CMK (cell line): ENCODE measurements at places on chromosomes 7 and 10.
A peak's percentile ranks its signal among the peaks of the same experiment; 100 is the strongest.

GRCh38 chr7:73850781-73851207 is 8.5 kb upstream of the METTL27 start:
- DNase-seq = no peak

- DNase-seq = no peak
Observed at GRCh38 chr7:8637322-8637721, 203.9 kb downstream of the NXPH1 start.

DNA sequence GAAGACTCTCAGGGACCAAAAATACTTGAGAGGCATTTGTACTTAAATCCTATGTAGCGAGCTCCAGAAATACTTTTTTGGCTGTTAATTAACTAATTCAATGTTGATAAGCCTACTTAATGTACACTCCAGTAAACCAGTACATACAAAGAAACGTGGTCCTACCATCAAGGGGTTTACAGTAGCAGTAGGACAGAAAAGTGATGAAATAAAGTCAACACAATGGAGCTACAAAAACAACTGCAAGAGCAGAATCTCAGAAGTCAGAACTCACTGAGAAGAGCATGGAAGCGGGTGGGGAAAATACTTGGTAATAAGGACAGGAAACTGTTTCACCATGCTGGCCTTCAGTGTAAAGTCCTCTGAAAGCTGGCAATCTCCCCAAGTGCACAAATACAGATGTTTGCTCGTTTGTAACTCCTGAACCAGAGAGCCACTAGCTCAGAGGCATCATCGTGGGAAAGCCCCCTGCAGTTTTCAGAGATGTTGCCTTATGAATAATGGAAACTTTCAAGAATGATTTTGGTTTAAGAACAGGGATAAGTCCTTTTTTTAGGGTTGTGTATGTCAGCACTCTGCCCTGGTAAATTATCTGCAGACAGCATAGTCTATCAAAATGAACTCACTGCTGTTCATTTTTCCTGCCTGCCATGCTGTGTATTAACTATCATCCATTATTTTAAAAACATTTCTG is 233.2 kb downstream of the SORCS1 start:
- DNase-seq = no peak

DNA sequence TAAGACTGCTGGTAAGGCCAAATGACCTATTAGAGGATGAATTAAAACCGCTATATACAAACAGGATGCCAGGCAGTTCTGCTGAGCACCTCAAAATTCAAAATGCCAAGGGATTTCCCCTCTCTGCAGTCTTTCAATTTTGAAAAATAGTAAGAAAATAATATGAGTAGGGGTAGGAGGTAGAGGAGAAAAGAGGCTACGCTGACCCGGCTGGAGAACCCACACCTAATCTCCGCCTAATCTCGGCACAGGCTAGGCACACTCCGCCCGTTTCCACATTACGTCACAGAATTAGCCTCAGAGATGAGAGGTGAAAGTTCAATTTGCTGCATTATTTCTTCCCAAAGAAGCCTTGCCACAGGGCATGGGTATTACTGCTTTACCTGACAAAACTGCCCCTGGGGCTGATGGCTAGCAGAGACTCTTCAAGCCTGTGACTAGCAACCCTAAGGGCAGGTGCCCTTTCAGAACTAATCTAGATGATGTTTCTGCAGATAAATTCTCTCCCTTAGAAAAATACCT is 21.3 kb upstream of the SPOCK2 start:
- no peak for DNase-seq

- DNase-seq = no peak
Observed at GRCh38 chr7:36568452-36568849, 155.8 kb downstream of the AOAH start.

GRCh38 chr7:27802999-27803398 is 63.0 kb downstream of the TAX1BP1 start:
- no peak for DNase-seq

- DNase-seq = no peak
Observed at GRCh38 chr7:140689199-140690152, 7.0 kb upstream of the NDUFB2 start.

- DNase-seq = no peak
Observed at GRCh38 chr10:102642736-102643335, 1.4 kb upstream of the TRIM8 start.

DNA sequence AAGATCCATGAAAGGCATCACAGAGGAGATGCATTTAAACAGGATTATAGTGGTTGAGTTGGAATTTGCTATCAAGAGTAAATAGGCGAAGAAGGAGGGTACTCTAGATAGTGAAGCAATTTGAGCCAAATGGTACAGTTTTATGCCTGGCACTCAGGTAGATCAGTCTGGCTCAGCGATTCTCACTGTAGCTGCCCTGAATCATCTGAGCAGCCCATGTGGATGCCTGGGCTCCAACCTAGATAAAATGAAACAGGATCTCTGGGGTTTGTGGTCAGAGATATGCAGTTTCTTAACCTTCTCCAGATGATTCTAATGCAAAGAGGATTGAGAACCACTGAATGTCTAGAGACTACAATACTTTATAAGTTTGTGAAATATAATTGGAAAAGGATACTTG is 282.0 kb upstream of the FZD1 start:
- DNase-seq = no peak

DNA sequence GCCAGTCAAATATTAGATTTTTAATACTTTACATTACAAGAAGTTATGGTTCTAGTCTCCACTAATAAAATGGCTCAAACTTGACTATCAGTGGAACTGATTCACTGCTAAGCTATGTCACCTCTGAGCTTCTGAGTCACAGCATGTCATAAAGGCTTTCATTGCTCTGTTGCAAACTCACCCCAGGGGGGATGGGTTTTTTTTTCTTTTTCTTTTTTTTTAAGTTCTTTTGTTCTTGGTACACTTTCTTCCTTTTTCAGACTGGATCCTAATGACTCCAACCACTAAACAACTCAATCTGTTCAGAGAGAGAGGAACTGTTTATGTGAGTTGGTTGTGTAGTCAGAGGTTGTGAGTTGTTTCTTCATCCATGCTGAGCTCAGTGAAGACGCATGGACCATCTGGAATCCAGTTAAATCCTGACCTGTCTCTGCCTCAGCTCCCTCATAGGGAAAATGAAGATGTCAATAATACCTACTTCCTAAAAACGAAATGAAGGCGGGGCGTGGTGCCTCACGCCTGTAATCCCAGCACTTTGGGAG is 11.0 kb downstream of the MYOF start:
- no peak for DNase-seq

GRCh38 chr10:97763947-97764346 is 7.9 kb downstream of the SFRP5 start:
- DNase-seq = no peak

- DNase-seq = no peak
Observed at GRCh38 chr7:120724448-120724847, 133.5 kb downstream of the TSPAN12 start.

GRCh38 chr10:114626841-114627240 is 31.2 kb downstream of the ABLIM1 start:
- DNase-seq = no peak

DNA sequence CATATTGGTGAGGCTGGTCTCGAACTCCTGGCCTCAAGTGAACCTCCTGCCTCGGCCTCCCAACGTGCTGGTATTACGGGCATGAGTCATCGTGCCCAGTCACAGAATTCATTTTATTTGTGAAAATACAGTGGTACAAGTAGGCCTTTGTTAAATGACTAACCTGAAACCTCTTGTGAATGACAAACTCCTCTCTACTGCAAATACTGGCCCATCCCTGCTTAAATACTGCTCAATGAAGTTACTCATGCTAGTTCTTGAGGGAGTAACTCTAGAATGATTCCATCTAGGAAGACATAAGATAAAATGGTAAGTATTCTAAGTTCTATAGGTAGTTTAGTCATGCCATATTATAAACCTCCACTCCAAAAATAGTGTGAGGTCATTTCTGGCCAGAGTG is 80.7 kb downstream of the UBE2H start:
- no peak for DNase-seq

DNA sequence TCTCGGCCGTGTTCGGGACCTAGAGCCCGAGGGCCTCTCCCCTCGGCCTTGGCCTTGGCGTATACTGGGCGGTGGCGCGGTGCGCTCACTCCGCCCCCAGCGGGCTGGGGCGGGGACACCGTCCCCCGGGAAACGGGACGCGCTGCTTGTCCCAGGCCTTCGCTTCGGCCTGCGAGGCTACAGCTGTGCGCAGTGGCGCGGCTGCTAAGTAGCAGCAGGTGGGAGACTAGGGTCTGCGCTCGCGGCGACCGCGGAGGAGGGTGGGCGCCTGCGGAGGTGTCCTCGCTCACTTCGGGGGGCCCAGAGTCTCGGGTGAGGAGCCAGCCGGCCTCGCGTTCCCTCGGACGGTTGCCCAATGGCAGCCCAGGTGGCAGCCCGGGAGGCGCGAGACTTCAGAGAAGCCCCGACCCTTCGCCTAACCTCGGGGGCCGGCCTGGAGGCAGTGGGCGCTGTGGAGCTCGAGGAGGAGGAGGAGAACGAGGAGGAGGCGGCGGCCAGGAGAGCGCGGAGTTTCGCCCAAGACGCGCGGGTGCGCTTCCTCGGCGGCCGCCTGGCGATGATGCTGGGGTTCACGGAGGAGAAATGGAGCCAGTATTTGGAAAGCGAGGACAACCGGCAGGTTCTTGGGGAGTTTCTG is at the start of gene DNAH11:
TSS of gene DNAH11 (plus strand) at position 149 of the 637 bp plus-strand sequence. CDS start at position 356, 207 bp downstream.
- DNase-seq = no peak

- DNase-seq = no peak
Observed at GRCh38 chr10:125631806-125632205, 51.2 kb downstream of the TEX36 start.

GRCh38 chr7:127253281-127254162 is 781 bp upstream of the GRM8 start:
- DNase-seq = peak; percentile 3

DNA sequence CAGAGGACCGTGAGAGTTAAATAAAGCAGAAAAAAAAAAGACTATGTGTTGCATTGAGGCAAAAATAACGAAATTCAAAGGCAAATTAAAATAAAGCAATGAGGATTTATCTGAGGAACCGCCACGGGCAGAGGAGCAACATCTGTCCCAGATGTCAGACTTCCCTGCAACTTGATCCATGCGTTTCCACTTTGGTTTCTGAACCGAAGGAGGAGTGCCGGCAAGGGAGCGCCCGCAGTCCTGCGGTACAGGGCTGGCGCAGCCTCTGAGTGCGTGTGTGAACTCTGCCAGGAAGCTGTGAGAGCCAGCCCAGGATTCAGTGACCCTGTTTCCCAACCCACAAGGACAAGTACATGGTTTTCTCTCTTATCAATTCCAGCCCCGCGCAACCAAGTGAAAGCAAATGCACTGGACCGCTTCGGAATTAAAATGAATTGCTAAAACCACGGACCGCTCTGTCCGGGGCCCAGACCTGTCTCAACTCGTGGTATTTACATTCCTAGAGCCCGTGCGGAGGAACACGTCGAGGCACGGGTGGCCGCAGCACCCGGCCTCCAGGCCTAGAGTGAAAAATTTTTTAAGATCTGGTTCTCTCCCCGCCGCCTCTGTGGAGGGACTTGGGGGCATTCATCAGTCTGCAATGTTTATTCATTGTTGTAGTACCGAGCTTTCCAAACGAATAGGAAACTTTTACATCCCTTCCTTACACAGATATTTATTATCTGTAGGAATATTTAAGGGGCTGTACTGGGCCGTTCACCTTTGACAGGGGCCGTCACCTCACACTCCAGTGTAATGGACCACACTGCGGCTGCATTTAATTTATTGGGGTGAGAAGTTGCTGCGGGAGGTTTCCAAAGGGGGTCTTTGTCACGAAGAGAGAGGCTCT is 291.5 kb upstream of the NFE2L3 start:
- no peak for DNase-seq

DNA sequence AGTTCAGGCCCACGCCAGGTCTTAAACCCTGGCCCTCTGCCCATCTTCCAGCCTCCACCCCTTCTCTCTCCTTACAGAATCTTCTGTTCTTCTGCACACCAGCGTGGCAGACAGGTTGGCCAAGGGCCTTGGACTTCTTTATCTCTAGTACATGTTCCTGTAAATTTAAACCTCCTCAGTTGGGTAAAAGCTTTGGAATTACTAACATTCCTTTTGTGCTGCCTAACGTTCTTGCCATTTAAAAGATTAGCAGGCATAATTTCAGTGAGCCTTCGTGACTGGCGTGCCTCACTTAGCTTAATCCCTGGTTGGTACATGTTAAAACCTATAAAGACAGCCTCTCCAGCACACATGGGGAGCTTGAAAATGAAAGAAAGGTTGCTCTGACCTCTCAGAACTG is 192.2 kb downstream of the CUX1 start:
- DNase-seq = no peak

DNA sequence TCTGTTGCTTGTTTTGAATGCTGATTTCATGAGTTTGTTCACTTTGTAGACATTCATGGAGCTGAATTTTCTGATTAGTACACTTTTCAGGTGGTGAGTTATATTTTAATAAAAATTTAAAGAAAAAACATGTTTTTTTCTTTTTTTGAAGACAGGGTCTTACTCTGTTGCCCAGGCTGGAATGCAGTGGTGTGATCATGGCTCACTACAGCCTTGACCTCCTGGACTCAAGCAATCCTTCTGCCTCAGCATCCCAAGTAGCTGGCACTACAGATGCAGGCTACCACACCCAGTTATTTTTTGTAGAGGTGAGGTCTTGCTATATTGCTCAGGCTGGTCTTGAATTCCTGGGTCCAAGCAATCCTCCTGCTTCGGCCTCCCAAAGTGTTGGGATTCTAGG is 23.7 kb downstream of the PDZD8 start:
- DNase-seq = no peak

GRCh38 chr7:150968734-150969372 is 9.3 kb downstream of the KCNH2 start:
- no peak for DNase-seq

- DNase-seq = no peak
Observed at GRCh38 chr7:44276571-44277221, 48.7 kb downstream of the CAMK2B start.

GRCh38 chr10:43057231-43057711 is 19.6 kb upstream of the RET start:
- no peak for DNase-seq

DNA sequence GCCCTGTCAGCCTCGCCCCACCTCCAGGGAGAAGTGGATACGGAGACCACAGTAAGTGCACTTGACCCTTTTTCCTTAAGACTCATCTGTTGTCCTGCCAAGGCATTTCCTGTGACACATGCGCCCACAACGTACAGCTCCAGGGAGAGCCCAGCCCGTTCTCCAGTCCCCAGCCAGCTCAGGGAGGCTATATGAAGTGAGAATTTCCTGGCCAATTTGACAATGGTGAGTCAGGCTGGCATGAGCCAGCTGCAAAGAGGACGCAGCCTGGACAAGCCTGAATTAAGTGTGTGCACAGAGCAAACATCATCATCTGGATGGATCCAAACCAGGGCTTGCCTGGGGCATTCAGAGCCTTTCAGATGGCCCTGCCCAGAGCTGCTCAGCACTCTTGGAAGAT is 244.8 kb downstream of the KCNMA1 start:
- no peak for DNase-seq

DNA sequence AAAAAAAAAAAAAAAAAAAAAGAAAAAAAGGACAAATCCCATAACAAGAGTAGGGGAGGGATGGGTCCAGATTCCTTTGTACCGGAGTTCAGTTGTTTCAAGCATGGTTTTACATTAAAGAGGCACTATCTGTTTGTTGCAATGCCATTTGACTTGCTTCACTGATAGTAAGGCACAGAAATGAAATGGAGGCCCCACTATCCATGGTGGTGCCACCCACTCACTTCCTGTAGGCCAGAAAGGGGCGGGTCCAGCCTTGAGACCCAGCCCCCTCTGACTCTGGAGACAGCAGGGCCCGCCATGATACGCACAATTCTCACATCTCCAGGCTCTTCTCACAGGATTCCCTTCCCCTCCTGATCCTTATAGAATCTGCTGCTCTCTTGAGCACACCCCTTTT is 100.0 kb downstream of the CLEC2L start:
- no peak for DNase-seq

GRCh38 chr10:48237259-48238250 is 36.9 kb downstream of the FRMPD2 start:
- no peak for DNase-seq
